ENCODE measurements at places on chromosomes 11 and 22.
A peak's percentile ranks its signal among the peaks of the same experiment; 100 is the strongest.

DNA sequence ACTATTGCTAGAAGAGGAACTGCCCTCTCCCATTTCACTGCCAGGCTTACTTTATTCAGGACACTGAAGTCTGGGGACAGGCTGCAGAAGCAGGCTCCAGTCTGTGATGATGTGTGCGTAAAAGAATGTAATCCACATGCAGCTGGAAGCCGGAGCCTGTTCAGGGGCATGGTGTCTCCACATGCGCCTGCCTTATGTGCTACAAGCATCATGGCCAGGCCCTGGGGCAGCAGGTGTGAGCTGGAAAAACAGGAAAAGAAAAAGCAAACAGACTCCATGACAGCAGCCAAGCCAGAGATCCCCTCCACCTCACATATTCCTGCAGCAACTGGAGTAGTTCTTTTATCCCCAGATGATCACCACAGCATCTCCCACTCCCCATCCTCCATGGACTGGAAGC lies 33.4 kb downstream of the ARFGAP2 start:
- no peak for DNase-seq

DNA sequence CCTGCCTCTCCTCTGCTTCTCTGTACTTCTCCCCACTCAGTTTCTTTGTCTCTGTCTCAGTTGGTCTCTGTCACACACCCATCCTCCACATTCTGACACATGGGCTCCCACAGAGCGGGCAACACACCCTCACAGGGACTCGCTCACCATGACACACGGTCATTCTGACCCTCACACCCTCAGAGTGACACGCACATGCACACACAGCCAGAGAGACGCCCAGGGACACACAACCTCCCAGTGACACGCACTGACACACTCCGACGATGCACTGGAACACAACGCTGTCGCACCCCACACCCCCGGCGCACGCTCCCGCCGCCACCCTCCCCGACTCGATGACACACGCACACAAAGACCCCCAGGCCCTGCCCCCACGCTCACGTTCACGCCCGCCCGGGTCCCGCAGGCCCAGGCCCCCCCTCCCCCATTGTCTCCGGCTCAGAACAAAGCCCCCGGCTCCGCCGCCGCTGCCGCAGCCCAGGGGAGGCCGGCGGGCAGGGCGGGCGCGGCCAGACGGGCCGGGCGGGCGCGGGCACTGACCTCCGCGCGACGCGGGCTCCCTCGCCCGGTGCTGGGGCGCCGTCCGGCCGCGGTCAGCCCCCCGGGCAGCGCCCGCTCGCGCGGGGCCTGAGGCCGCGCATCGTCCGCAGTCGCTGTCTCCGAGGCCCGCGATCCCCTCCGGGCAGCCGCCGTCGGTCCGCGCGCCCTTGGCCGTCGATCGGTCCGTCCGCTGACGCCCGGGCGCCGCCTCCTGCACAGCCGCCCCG lies 404 bp downstream of the DCHS1 start:
- no peak for DNase-seq

- DNase-seq = no peak
Measured at GRCh38 chr11:32105871-32106560, 15.1 kb downstream of the RCN1 start.

GRCh38 chr11:68938816-68939582 lies 35.3 kb downstream of the IGHMBP2 start:
- no peak for DNase-seq

DNA sequence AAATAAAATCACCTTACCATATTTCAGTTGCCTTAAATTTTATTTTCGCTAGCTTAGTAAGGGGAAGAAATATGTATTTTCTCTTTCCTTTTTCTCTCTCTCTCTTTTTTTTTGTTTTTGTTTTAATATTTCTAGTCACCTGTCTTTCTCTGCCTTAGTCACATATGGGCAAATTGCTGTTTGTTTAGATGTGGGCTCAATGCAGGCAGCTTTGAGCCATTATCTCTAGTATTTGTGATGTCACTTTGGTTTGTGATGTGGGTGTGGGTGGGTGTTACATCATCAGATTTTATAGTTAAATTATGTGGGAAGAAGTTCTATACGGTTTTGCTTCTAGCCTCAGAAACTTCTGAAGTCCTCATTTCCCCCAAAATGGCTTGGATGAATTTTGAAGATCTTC lies at the start of gene C22orf31:
C22orf31 (minus strand) TSS at position 59 of the 400 bp plus-strand sequence; CDS start at position 20, 39 bp downstream.
- no peak for DNase-seq

GRCh38 chr11:120352405-120352804 lies 16.2 kb downstream of the ARHGEF12 start:
- DNase-seq = no peak

GRCh38 chr11:5317292-5317691 lies 6.8 kb downstream of the OR51B2 start:
- no peak for DNase-seq

- no peak for DNase-seq
Measured at GRCh38 chr11:110971140-110971539, 258.9 kb upstream of the ARHGAP20 start.

DNA sequence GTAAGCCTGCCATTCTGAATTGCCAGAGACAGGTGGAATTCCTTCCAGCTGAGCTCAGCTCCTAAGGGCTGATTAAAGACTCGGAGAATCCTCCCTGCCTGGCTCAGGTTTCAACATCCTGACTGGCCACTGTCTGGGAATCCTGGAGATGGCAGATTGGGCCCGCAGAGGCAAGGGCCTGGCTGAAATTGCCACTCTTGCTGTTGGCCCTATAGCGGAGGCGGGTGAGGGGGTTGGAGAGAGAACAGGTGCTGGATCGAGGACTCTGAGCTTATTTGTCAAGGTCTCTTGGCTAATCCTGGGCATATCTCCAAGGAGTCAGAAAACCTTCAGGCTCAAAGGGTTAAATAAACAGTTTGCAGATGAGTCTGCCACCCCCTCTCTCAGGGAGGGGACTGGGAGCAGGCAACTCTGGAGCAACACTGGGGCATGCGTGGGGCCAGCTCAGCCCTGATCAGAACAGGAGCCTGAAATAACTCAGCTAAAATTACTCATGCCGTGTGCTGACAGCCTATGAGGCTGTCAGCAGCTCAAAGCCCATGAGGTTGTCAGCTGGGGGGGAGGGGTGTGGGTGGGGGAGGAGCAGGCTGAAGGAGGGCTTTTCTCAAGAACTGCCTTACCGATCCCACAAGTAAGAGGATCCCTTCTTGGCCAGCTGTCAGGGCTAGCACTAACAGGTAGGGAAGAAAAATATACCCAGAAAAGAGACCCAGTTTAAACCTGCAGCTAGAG lies 14.7 kb upstream of the MFRP start:
- peak; percentile 36 for DNase-seq

- no peak for DNase-seq
Measured at GRCh38 chr22:42307806-42308563, 37.5 kb upstream of the TCF20 start.

- no peak for DNase-seq
Measured at GRCh38 chr22:50067244-50067643, 9.1 kb upstream of the TTLL8 start.

DNA sequence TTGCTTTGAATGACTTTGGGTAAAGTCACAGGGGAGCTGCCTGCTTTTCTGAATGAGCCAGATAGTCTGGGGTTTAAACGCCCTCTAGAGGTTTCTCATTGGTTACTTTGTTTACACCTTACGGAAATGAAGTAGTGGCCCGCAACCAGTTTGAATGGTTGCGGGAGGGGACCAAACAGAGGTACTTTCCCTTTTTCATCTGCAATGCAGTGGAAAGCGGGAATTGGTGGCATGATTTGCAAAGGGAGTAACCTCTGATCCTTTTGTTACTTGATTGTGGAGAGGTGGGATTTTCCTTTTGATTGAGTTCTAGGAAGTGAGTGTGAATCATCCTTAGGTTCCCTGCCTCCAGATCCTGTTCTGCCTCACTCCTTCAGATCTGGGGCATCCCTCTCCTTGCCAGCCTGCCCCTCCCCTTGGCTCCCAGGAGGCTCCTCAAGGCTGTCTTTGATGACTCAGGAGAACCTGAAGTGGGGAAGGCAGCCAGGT lies 15.9 kb upstream of the GLYATL1 start:
- DNase-seq = peak; percentile 23

DNA sequence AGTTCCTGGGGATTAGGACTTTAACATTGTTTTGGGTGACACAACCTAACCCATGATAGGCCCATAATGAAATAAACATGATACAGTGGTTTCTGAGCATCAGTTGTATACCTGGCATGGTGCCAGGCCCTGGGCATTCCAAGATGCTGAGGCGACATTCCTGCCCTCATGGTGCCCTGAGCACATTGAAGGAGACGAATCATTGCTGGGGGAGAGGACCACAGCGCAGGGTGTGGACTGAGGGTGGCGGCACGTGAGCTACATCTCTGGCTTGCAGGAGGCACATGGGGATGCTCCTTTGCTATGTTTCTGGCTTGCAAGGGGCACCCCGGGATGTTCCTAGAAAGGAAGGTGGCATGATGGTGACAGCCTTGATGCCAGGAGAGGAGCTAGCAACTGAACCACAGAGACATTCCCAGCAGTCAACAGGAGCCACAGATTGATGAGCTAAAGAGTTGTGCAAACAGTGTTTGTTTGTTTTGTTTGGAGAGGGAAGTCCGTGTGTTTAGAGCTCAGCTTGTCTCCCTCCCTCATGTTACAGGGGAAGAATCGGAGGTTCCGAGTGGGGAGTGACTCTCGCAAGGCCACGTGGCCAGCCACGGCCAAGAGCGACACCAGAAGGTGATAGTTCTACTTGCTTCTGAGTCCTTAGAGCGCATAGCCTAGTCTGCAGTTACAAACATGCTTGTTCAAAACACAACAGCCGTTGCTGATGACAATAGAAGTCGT lies 106.4 kb downstream of the MIAT start:
- DNase-seq = peak; percentile 89

GRCh38 chr11:108698844-108699642 lies 34.2 kb downstream of the DDX10 start:
- no peak for DNase-seq

DNA sequence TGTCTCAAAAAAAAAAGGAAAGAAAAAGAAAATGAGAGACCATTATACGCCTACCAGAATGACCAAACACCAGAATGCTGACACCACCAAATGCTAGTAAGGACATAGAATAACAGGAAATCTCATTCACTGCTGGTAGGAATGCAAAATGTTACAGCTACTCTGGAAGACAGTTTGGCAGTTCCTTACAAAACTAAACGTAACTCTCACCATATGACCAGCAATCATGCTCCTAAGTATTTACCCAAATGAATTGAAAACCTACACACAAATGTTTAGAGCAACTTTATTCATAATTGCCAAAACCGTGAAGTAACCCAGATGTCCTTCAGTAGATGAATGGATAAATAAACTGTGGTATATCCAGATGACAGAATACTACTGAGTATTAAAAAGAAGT lies 7.2 kb downstream of the CHKA start:
- DNase-seq = no peak

DNA sequence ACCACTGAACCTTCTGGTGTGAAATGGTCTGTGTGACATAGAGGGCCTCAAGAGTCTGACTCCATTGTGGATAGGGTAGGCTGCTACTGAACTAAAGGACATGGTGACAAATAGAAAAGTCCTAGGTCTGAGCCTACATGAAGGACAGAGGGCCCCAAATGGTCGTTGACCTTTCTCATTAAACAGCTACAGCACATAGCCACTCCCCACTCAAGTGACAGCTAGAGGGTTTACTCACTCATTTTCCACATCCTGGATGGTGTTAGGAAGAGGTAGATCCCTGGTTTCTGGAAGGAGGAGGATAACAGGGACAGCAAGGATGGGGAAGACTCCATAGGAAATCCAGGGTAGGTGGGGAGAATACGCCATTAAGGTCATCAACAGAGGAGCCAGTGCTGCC lies 63.3 kb downstream of the SLC22A24 start:
- no peak for DNase-seq

DNA sequence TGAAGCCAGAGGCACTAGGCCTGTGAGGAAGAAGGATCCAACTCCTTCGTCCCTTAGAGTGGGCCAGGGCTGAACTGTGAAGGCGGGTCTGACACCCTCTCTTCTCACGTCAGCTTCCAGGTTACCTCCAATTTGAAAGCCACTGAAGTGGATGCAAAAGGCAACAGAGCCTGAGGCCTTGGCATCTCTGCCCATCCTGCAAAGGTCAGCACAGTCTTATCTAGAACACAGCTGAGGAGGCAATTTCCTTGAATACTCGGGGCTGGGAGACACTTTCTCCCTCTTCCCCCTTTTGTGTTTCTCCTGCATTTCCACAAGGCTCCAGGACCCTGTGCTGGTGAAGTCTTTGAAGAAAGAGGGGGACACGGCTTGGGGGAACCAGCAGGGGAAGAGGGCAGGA lies 91.6 kb upstream of the PAX6 start:
- no peak for DNase-seq

GRCh38 chr11:8297781-8298440 lies 34.2 kb upstream of the LMO1 start:
- DNase-seq = no peak

- no peak for DNase-seq
Measured at GRCh38 chr11:45677770-45678512, 12.5 kb upstream of the CHST1 start.

- no peak for DNase-seq
Measured at GRCh38 chr11:61850687-61851086, 22.6 kb downstream of the FADS2 start.

DNA sequence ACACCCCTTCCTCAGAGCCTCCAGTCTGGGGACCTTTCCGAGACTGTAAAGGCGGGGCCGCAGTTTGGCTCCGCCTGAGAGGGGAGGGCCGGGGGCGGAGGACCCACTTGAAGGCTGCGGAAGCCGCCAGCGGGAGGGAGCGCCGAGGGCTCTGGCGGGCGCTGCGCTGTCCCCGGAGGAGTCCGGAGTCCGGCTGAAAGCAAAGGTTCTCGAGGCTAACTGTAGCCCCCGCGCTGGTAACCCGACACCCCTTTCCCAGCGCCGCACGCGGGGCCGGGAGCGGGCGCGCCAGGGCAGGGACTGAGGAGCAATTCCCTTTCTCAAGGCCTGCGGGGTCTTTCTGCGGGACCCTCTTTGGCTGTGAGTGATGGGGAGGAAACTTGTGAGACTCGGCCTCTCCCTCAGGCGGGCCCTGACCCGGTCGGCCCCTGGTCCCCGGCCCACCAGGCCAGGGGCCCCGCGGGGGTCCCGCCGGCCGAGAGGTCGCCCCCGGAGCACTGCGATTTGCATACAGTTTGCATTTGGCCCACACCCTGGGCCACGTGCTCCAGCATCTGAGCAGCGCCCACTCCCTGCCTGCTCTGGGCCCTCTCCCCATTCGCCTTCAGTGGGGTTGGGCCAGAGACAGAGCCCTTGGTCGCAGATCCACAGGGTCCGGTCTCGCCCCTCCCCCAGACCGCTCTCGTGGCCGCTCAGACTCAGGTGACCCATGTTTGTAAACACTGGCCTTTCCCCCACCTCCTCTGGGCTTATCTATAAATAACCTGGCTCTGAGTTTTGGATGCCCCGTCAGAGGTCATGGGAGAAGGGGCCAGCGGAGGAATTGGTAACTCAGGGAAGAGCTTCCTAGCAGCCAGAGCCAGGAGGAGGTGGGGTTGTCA lies 519 bp upstream of the ART5 start:
- DNase-seq = peak; percentile 29

GRCh38 chr22:44202261-44202789 lies 21.6 kb downstream of the PARVG start:
- DNase-seq = no peak

- DNase-seq = no peak
Measured at GRCh38 chr11:71305451-71306125, 53.2 kb upstream of the SHANK2 start.

All from COR-L47 (cell line).